Peyer's patch (tissue), 4 donors: ENCODE measurements at places on chromosomes 1 and 21. TPM values are rescaled to one million over a fixed set of nuclear protein-coding genes. Genes with fewer than 3 reads are reported as not detected.

The SESN2 gene
- 24.5 TPM for total RNA-seq

The KRTAP21-2 gene
- total RNA-seq = not detected

The OR2L5 gene
- not detected for total RNA-seq

The FCRL5 gene
- 19.0 TPM for total RNA-seq

The CLCA4 gene
- 113 TPM for total RNA-seq

The COL11A1 gene
- total RNA-seq = not detected

The TBX19 gene
- total RNA-seq = 1.5 TPM

The STUM gene
- total RNA-seq = 1.4 TPM

The PTPN22 gene
- total RNA-seq = 14.0 TPM

The TRIM67 gene
- total RNA-seq = not detected

The SHISAL2A gene
- 0.88 TPM for total RNA-seq

The SERINC2 gene
- 229 TPM for total RNA-seq

The ZNF362 gene
- total RNA-seq = 7.2 TPM

The PLD5 gene
- not detected for total RNA-seq

The GCSAML gene
- total RNA-seq = 0.54 TPM

The HES2 gene
- 4.9 TPM for total RNA-seq

The CFHR2 gene
- not detected for total RNA-seq

The CXADR gene
- total RNA-seq = 102 TPM

The ARHGAP29 gene
- 9.7 TPM for total RNA-seq

The PRKCZ gene
- total RNA-seq = 105 TPM

The EVA1B gene
- 4.7 TPM for total RNA-seq

The CFHR3 gene
- total RNA-seq = not detected

The SPRR2A gene
- total RNA-seq = not detected

The SPRR3 gene
- total RNA-seq = not detected

The PGBD2 gene
- 17.2 TPM for total RNA-seq
